LNCaP clone FGC (cell line): ENCODE measurements at places on chromosomes 1 and 21.

DNA sequence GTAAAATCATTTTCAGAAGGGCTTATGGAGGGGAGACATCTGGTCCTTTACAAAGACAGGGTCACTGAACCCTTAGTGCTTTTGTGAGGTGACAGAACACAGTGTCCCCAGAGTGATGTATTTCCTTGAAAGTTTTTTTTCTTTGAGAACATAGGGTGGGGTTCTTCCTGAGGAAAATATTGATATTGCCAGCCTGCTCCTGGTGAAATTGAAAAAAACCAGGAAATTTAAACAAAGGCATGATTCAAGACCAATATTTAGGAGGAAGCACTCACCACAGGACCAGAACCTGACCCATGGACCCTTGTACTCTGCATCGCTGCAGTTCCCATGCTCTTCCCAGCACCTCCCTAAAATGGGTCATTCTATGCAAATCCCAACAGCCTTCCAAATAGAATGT is 63.7 kb downstream of the ST6GALNAC3 start:
- DNase-seq: no peak

- no peak for DNase-seq
Observed at GRCh38 chr1:16409536-16410152, 27.6 kb downstream of the SPATA21 start.

DNA sequence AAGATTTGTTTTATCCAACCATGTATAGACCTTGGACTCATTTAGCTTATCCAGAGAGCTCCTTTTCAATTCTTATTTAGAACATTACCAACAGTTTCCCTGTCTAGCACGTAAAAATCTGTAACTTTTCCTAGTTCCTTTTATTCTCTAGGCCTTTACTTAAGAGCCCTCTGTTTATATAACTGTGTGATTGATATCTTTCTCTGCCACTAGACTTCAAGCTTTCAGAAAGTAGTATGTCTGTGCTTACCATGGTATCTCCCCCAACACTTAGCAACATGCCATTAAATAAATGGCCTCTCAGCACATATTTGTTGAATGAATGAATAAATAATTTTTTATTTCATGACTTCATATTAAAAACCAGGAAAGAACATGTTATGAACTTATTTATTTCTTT is 209.4 kb downstream of the PTPRC start:
- no peak for DNase-seq

DNA sequence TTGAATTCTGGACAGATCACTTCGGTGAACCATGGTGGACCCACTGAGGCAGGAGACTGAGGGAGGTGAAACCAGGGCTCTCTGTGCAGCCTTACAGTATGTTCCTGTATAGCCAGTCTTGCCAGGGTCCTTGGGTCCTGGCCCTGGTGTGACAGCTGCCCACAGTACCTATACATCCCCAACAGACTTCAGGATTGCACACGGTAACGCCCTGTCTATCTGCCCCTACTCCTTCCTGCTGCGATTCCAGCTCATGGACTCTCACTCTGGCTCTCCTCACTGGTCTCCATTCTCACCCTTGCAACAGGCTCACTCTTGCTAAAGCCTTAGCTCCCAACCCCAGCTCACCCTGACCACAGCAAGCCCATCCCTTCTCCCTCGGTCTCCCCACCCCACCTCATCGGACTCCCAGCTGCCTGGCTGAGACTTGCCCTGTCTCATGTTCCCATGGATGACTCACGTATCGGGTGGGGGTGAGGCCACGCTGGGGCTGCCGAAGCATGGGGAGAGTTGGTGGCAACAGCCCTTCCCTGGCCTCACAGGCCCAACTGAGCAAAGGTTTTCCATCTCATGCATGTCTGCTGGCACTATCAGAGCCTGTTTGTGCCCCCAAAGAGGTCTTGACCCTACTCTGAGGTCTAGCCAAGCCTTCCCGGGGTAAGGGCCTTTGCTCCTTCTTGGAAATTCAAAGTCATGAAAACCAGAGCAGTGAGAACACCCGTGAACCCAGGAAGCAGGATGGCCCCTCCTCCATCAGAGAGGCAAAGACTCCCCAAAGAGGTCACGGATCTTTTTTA is 7.1 kb downstream of the PHLDA3 start:
- no peak for DNase-seq

DNA sequence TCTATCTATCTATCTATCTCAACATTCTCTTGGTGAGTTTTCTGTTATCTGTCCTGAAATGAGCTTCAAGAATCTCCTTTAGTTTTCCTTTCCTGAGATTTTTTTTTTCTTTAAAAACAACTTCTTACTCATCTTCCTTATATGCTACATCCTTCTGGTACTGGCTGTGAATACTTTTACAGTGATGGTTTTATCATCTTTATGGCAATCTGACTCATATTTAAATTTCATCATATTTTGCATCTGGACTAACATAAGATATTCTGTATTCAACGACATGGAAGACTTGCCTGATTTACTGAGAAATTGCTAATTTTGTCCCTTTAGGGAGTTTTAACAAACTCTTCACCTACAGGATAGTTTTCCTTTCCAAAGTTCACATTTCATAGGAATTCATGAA is 33.0 kb downstream of the PDE4B start:
- no peak for DNase-seq

DNA sequence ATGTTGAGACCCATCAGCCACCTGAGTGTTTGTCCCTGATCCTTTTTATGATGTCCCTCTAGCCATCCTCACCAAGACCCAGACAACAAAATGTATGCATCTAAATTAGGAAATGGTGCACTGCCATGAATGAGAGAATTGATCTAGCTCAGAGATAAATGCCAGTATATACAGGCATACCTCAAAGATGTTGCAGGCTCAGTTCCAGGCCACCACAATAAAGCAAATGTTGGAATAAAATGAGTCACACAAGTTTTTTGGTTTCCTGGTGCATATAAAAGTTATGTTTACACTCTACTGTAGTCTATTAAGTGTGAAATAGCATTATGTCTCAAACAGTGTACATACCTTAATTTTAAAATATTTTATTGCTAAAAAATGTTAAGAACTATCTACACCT is 63.9 kb downstream of the CHIA start:
- DNase-seq: peak; percentile 41

GRCh38 chr1:16023050-16023653 is 1.3 kb downstream of the CLCNKA start:
- no peak for DNase-seq

- no peak for DNase-seq
Observed at GRCh38 chr1:29162476-29163138, 19.1 kb downstream of the SRSF4 start.
